Adipocyte (in vitro differentiated cells): ENCODE measurements at places on chromosomes 1 and 21.

- DNase-seq, result no peak
These were observed 7.6 kb downstream of the HTR6 start for GRCh38 chr1:19672237-19672636.

DNA sequence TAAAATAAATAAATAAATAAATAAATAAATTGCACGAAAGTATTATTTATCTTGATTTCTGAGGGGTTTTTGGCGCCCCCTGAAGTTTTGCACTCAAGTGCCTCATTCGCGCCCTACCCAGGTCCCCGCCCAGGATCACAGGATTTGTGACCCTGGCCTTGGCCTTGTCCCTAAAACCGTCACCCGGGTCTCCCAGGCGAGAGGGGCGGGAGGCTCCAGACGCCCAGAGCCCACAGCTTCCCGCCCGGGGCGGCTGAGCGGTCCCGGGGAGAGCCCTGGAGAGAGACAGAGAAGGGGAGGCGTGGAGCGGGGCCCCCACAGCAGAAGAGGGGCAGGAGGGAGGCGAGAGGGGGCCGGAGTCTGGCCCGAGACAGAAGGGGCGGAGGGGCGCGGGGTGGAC, 91.8 kb upstream of the CASZ1 start:
- DNase-seq, result no peak

DNA sequence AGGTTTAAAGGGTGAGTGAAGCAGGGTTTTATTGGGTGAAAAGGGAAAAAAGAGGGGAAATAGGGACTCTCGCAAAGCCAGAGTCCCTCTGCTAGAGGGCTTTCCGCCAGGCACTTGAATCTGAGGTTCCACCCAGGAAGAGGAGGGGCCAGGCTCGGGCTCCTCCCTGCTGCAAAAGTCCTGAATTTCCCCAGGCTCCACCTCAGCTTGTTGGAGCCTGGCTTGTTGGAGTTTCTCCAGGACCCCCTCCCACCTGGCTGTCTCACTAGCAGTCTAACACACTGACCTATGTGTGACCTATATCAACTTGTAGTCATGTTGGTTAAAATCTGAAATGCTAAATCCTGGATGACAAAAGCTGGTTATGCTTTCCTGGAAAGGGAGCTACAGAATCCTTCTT, 25.5 kb downstream of the GBP2 start:
- no peak for DNase-seq

DNA sequence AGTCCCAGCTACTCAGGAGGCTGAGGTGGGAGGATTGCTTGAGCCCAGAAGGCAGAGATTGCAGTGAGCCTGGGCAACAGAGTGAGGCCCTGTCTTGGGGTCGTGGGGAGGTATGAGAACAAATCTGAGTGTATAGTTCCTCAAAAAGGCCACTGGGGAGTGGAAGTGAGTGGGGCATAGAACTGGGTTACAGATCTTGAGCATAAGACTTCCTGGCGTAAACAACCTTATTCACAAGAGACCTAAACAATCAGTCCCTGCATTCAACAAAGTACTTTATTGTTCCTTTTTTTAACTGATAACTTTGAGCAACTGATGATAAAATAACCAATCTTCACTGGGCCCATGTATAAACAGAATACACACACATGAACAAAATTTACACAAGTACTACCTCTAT, 72.7 kb upstream of the MUTYH start:
- no peak for DNase-seq

DNA sequence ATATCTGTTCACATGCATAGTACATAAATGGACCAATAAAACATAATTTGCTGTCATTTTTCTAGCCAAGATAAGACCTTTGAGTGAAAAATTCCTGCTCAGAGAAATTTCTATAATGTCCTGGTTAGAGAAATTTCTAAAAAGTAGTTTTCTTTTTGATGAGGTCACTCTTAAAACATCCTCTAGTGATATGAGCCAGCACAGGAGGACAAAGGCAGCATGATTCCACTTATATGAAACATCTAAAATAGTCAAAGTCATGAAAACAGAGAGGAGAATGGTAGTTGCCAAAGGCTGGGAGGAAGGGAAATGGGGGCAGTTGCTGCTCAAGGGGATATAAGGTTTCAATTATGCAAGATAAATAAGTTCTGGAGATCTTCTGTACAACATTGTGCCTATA, 239.4 kb downstream of the BACH1 start:
- peak; percentile 64 for DNase-seq

- DNase-seq, result peak; percentile 67
These were observed 112.2 kb downstream of the USP25 start for GRCh38 chr21:15841856-15842564.

- no peak for DNase-seq
These were observed 7.0 kb downstream of the NOL9 start for GRCh38 chr1:6547301-6547700.

DNA sequence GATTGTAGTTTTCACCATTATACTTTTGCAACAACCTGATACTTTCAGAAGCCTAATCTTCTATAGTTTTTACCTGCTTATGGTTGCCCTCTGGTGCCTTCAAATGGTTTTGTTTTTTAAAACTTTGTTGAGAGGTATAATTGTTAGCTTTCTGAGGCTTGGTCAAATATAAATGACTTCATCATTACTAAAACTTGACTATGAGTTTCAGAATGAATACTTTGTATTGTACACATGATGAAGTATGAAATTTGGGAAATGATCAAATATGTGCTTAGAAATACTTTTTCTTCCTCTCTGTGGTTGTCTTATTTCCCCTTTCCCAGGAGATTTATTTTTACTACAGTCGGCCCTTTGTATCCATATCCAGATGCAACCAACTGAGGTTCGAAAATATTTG, 151.8 kb upstream of the B3GALT2 start:
- peak; percentile 33 for DNase-seq

GRCh38 chr1:69081668-69082067, 486.1 kb upstream of the LRRC7 start:
- DNase-seq, result no peak

DNA sequence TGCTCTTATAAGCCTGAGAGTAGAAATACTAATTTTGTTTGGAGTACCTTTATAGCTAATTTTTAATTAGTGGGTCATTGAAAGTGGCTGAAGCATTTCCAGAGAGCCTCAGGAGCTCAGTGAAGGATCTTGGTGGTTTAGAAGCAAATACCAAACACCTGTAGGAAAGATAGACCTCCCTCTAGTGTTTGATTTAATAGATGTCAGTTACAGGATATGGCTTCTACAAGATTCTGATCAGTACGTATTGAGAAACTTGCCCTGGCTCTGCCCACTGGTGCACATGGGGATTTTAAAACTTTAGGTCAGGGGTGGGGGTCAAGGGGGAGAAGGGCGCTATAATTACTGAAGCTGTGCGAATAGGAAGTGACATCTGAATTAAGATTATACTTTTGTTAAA, 122.2 kb downstream of the POU2F1 start:
- no peak for DNase-seq

DNA sequence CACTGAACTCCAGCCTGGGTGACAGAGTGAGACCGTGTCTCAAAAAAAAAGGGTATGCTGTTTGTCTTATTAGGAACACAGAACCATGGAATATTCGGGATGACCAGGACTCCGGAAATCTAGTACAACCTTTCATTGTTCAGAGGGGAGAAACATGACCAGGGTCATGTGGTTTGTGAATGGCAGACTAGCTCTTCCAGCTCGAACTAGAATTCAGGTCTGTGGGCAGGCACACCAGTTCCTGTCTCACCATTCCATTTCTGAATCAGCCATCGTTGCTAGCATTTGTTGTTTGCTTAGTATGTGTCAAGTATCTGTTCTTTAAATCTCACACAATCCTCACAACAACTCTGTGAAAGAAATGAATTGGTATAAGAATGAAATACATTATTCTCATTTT, 50.9 kb downstream of the MDM4 start:
- no peak for DNase-seq

DNA sequence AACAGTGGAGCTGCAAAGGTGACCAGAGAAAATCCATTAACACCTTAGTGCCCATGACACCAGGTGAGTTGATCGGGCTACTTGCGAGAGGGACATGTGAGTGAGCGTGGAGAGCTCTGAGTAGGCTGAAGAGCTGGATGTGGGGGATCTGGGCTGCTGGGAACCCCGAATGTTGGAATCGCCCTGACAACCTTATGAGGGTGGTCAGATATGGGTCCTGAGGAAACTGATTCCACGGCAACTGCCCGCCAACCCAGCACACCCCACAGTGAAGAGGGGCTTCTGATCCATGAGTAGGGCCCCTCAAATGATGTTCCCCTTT, 705 bp upstream of the QSOX1 start:
- DNase-seq, result no peak

DNA sequence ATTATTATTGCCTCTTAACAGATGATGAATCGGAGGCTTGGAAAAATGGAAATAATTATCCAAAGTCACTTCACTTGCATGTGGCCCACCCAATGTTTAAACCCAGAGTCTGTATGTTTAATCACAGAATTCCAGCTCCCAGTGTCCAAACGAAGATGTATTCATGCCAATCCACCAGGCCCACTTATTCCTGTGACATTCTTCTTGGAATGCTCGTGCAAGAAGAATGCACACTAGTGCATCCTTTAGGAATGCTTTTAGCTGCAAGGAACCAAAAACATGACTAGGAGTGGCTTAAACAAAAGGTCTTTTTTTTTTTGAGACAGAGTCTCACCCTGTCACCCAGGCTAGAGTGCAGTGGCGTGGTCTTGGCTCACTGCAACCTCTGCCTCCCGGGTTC, 8.9 kb upstream of the OPRD1 start:
- no peak for DNase-seq
